ENCODE measurements at places on chromosomes 2 and 18. TPM values are rescaled to one million over a fixed set of nuclear protein-coding genes. Genes with fewer than 3 reads are reported as not detected.
A peak's percentile ranks its signal among the peaks of the same experiment; 100 is the strongest.

- no peak for DNase-seq
Measured at GRCh38 chr2:118549503-118549902, 297.9 kb downstream of the EN1 start.

DNA sequence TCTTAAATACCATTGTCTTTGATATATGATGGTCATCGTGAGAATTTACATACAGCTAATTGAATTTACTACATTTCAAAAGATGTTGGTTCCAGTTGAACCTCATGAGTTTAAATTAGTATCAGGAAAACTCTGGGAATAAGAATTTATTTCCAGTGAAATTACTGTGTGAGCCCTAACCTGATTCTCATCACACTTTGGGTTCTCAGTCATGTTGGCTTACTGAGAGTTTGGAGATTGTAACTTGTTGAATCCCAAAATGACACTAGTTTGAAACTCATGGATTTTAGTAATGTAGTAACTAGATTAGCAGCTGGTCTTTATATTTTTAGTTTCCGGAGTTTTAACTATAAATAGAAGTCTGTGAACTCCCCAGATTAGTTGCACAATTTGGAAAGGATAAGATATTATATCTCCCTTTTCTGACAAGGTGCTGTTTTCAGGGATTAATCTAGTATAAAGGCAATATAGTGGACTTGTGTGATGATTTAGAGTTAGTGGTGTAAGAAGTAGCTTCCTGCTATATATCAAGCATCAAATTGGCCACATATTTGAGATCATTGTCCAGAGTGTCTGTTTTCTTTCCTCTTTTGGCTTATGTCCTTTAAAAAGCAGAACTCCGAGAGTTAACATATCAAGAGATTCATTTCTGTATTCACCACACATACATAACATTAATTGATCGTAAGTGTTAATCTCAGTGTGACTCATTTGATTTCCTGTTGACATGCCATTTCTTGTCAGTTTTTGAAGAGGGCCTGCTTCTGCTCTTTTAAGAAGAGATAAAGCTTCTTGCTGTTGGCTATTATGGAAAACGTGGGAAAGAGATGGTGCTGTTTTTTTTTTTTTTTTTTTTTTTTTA, 15.7 kb downstream of the NDUFV2 start:
- DNase-seq: peak; percentile 40

DNA sequence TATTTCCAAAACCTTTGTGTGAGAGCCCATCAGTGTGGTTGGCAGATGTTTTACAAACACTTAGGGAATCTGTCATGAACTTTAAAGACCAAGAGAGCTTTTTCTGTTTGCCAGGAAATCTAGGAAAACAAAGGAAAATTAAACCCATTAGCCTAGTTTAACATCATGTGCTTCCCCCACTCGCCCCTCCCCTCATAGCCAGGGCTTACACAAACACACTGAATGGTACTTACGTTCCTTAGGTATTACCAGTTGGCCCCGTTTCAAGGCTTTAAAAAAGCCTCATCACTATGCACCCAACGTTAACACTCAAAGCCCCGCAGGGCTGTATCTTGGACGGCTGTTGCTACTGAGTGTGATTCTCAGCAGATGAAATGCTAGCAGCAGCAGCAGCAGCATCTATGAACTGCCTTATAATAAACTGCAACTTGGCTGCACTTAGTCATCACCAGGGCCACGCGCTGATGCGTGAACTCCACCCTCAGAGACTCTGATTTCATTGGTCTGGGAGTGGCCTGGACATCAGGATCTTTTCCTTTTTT, 20.1 kb upstream of the TTC39C start:
- DNase-seq: peak; percentile 68

- no peak for DNase-seq
Measured at GRCh38 chr2:127486247-127487058, 39.8 kb downstream of the IWS1 start.

- no peak for DNase-seq
Measured at GRCh38 chr2:152303951-152304350, 31.0 kb upstream of the FMNL2 start.

Gene NEU2
- polyA plus RNA-seq: not detected

Gene MYCN
- polyA plus RNA-seq: 0.23 TPM
